Bronchial smooth muscle cell (primary cell): ENCODE measurements at places on chromosomes 13 and 19. TPM values are rescaled to one million over a fixed set of nuclear protein-coding genes. Genes with fewer than 3 reads are reported as not detected.

The COLGALT1 gene
- total RNA-seq, result 43.1 and 54.9 TPM in 2 replicates

The CELF5 gene
- total RNA-seq, result not detected in 2 replicates

The SHISA7 gene
- not detected in 2 replicates for total RNA-seq

The OR7D2 gene
- total RNA-seq, result not detected in 2 replicates

The CGB2 gene
- total RNA-seq, result not detected in 2 replicates

The TDRD12 gene
- total RNA-seq, result 0.17 and 0.32 TPM in 2 replicates

The ADGRE3 gene
- total RNA-seq, result not detected in 2 replicates

The LMTK3 gene
- under 0.01 and 0.09 TPM in 2 replicates for total RNA-seq

The RDH13 gene
- total RNA-seq, result 4.3 and 8.2 TPM in 2 replicates

The PDX1 gene
- total RNA-seq, result not detected in 2 replicates

The NLRP5 gene
- not detected in 2 replicates for total RNA-seq

The USF2 gene
- total RNA-seq, result 41.8 and 59.8 TPM in 2 replicates

The FCAR gene
- total RNA-seq, result not detected in 2 replicates

The CASP14 gene
- total RNA-seq, result not detected in 2 replicates

The RGL3 gene
- total RNA-seq, result 2.7 and 4.4 TPM in 2 replicates

The TNFSF11 gene
- under 0.01 TPM in 1 of 2 replicates, not detected in the other for total RNA-seq
